Astrocyte (in vitro differentiated cells and primary cell): ENCODE measurements at places on chromosomes 7 and 10. TPM values are rescaled to one million over a fixed set of nuclear protein-coding genes. Genes with fewer than 3 reads are reported as not detected.

DNA sequence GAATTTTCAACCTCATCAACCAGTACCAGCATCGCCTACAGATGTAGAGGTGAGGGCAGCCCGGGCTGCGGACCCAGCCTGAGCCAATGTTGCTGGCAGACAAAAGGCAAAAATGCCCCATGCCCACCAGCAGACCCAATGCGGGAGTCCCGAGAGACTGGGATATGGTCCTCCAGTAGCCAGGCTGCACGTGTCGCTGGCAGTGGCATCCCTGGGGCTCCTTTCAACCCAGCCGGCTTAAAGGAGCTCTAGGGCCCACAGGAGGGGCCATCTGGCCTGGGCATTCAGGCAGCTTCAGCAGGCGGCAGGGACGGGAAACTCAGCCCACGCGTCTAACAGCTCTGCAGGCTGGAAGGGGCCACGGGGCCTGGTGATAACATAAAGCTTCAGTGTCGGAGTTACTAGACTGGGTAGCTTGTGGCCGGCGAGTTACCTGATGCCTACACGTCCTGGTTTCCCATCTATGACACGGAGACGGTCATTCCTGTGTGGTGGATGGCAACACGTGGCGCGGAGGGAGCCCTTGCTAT is 70.7 kb downstream of the PROSER2 start:
- no peak for DNase-seq

- DNase-seq: no peak
Observed at GRCh38 chr7:78055599-78055998, 257.0 kb downstream of the PHTF2 start.

AGAP5 gene
- 3.4 and 5.1 TPM in 2 replicates for total RNA-seq

GIMAP2 gene
- total RNA-seq: not detected in 2 replicates

TMEM26 gene
- 0.18 and 0.31 TPM in 2 replicates for total RNA-seq

TSPAN12 gene
- total RNA-seq: 9.8 and 13.0 TPM in 2 replicates

SLC35B4 gene
- 14.3 and 23.2 TPM in 2 replicates for total RNA-seq

GRCh38 chr7:13197501-13197900 is 510.1 kb downstream of the ARL4A start:
- DNase-seq: peak; percentile 68

GRCh38 chr7:369476-370258 is 79.7 kb downstream of the FOXL3 start:
- DNase-seq: no peak

- DNase-seq: no peak
Observed at GRCh38 chr7:89731751-89732445, 422.4 kb upstream of the STEAP1 start.

PRSS37 gene
- not detected in 2 replicates for total RNA-seq

- DNase-seq: no peak
Observed at GRCh38 chr10:114188900-114189299, 9.7 kb downstream of the TDRD1 start.

DNA sequence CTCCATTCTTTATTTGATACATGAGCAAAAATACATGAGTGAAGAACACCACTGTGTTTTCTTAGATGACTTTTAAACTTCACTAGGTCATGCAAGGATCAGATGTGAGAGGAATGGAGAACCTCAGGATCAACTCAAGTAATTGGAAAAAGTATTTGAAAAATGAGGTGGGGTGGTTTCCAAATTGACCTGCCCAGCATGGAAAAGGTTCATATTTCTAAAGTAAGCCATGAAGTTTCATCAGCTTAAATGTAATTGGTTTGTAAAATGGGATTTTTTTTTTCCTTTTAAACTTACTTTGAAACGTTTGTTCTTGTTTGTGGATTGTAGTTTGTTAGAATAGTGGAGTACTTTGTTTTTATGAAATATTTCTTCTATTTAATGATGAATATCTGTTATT is 134.8 kb downstream of the MLLT10 start:
- no peak for DNase-seq

BTBD16 gene
- 0.26 TPM in 1 of 2 replicates, not detected in the other for total RNA-seq

DNA sequence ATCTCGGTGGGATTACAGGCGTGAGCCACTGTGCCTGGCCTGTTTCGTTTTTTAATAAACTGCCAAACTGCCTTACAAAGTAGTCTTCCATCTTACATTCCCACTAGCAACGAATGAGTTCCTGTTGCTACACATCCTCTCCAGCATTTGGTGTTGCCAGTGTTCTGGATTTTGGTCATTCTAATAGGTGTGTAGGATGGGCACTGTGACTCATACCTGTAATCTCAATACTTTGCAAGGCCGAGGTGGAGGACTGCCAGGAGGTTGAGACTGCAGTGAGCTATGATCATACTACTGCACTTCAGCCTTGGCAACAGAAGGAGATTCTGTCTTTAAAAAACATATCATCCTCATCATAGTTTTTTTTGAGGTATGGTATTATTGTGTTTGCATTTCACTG is 21.4 kb upstream of the RSBN1L start:
- DNase-seq: peak; percentile 72

MKX gene
- total RNA-seq: 3.5 and 3.9 TPM in 2 replicates

IDI2 gene
- not detected in 2 replicates for total RNA-seq

DNA sequence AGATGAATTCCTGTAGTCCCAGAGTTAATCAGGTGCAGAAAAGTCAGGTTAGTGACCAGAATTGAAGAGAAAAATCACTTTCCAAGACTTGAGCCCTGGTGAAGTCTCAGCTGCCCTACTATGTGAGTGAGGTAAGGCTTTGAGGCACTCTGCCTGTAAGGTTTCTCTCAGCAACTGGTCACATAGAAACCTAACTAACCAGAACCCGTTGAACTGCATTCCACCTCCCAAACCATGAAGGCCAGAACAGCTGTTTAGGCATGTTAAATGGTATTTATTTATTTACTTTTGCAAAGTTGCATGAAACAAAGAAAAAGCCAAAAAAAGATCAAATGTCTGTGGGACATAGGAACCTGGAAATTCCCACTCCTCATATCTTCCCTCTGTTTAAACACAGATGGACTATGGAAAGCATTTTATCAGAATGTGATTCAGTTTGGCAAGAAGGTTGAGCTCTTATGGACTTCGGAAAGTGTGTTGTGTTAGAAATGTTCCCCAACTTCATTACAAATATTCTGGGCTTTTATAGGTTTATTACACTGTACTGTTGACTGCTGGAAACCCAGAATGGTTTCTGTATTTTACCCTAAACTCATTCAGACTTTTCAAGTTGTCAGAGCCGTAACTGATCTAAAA is 12.8 kb upstream of the GPR85 start:
- no peak for DNase-seq

DNA sequence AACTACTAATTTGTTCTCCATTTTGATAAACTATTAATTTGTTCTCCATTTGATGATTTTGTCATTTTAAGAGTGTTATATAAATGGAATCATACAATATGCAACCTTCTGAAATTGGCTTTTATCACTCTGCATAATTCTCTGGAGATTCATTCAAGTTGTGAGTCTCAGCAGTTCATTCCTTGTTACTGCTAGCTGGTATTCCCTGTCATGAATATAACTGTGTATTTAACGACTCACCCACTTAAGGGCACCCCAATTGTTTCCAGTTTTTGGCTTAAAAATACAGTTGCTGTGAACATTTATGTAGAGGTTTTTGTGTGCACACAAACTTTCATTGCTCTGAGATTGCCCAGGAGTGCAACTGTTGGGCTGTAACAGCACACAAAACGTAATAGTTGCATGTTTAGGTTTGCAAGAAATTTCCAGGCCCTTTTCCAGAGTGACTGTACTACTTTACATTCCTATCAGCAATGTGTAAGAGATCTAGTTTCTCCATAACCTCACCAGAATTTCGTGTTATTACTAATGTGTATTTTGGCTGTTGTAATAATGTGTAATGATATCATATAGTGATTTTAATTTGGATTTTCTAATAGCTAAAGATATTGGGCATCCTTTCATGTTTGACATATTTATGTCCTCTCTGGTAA is 153.2 kb upstream of the ADCY1 start:
- peak; percentile 56 for DNase-seq

- peak; percentile 84 for DNase-seq
Observed at GRCh38 chr7:88184848-88185304, 35.0 kb downstream of the SRI start.

DNA sequence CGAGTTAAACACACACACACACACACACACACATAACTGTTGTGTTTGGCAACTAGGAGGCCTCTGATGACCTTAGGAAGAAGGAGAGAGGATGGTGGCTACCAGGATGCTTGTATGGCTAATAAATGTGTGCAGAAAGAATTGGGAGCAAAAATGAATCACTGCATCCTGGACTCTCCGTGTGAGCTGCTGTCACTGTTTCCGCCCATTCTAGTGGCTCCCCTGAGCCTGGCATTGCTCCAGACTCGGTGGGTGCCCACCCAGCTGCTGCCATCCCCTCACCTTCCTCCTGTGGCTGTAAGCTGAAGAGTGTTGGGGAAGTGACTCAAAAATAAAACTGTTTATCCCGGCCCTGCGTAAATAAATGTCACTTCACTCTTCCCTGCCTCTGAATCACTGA is 149.5 kb upstream of the MINDY3 start:
- DNase-seq: no peak

DNA sequence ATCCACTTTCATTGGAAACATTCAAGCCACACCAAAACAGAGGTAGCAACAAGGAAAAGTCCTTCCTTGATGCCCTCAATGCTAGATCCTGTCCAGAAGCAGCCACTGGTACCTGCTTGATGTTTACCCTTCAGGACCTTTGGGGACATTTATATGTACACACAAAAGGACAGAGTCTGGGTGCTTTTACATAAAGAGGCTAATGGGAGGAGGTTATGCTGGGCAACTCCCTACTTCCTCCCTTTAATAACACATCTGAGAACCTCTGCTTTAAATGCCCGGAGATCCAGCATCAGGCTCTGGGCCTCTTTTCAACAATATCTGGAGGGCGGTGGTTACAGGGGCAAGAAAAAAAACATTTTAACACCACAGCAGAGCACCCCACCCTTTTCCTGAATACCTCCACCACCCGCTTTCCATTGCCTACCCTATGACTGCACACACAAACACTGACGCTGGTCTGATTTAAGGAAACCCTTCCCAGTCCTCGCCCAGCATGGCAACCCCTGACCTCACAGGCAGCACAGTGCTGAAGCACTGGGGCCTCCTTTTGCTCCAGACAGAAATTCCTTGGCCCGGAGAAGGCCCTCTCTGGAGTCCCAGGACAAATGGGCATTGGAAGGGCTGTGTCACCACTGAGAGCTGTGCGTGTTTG is 39.3 kb upstream of the DUSP5 start:
- DNase-seq: no peak

DNA sequence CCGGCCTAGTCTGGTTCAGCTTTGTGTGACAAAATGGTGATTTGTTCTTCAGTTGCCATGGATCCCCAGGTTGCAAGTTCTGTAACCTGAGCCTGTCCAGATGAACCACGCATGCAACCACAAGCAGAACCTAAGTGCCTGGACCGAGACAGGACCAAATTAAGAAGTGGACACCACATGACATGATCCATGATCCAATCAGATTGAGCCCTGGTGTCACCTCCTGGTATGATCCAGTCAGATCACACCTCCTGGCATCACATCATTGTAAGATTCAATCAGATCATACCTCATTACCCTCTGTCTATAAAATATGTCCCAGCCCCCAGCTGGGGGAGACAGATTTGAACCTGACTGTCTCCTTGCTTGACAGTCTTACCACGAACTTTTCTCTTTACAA is 70.0 kb downstream of the MALSU1 start:
- no peak for DNase-seq

VAX1 gene
- total RNA-seq: 0.34 and 0.62 TPM in 2 replicates

DNA sequence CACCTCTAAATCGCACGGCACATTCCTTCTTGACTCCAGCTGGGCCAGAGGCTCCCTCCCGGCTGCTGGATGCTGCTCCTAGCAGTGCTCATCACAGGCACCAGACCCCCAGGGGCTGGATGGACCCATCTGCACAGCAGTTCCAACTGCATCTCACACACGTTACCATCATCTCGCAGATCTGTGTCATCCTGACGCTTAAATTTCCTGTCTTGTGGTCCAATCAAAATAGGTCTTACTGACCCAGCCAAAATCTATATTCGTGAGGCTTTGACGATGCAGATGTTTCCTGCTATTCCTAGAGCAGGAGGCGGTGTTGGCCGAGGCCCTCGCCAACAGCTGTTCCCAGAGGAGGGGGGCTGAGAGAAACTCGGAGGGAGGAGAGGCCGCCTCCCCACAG is 108.0 kb downstream of the MKI67 start:
- DNase-seq: no peak

NEBL gene
- 3.7 and 6.0 TPM in 2 replicates for total RNA-seq

DNA sequence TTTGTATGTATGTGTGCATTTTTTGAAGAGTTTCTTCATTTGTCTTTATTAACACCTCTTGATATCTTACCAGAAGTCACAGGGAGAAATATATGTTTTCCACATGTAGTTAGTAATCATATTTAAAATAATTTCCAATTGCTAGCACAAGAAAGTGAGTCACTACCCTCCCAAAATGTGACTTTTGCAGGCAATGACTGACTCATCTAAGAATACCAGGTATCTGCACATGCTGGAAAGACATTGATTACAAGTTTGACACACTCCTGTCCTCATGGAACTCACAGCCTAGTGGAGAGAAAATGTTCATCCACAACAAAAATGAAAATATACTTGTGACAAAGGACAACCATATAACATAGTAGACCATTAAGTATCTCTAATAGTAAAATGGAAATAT is 82.9 kb downstream of the SEMA3D start:
- no peak for DNase-seq
